ENCODE measurements at places on chromosomes 1 and 21.

DNA sequence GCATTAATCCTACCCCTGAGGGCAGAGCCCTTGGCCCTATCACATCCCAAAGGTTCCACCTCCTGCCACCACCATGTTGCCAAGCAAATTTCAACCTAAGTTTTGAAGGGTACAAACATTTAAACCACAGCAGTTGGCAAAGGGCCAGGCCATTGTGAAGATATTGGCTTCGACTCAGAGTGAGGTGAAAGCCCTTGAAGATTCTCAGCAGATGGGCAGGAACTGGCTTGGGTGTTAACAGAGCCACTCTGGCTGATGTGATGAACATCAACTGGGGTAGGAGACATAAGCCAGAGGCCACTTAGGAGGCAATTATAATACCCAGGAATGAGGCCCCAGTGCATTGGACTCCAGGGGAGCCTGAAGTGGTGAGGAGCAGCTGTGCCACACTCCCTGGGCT is 207.7 kb upstream of the KAZN start:
- no peak for DNase-seq

- DNase-seq = peak; percentile 32
Observed at GRCh38 chr1:207049974-207050391, 1.0 kb downstream of the YOD1 start.

DNA sequence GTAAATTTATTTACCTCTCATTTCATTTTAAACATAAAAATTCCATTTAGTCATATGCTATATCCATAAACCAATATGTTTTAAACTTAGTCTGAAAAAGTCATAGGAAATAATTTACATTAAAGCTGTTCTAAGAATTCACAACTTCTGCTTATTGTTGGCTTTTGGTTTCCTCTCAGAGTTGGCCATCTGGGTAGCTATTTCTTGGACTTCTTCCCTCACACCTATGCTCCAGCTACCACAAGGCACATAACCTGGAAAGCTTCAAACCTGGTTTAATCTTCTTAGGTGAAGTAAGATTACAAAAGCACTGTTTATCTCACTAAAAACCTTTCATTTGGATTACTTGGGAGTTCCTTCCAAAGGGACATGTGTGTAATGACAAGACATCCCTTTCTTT is 29.8 kb downstream of the RBM11 start:
- DNase-seq = no peak

DNA sequence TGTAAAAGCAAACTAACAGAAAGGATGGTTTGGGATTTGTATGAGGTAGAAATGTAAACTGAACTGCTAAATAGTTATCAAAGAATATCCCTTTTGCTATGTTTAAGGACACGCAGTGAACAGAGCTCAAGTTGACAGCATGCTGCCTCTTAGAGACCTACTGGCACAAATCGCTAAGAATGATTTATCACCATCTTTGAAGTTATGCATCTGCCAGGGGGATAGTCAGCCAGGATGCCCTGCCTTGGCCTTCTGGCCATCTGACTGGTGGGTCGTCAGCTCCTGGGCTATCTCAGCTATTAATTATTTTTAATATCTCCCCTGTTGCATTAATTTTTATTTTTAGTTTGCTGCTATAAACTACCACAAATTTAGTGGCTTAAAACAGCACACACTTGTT is 334.8 kb upstream of the KAZN start:
- no peak for DNase-seq

GRCh38 chr1:22210636-22211035 is 67.7 kb upstream of the WNT4 start:
- DNase-seq = no peak

DNA sequence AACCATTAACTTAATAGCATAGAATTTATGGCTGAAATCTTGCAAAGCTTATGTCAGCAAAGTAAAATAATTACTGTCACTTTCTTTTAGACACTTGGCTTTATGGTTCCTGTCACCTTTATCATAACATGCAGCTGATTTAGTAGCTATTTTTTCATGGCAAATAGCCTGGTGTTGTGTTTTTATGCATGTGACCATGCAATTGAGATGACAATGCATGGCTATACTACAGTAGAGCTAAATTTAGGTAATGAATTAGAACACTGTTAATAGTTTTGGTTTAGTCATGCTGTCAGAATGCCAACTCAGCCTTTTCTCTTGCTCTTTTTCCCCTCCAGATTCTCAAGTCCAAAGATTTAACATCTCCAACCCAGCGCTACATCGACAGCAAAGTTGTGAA is 88.6 kb downstream of the TGFB2 start:
- no peak for DNase-seq

- no peak for DNase-seq
Observed at GRCh38 chr1:1189111-1189510, 15.4 kb downstream of the TTLL10 start.
